Stimulated activated CD4-positive, alpha-beta T cell treated with anti-CD3 and anti-CD28 coated beads, Interleukin-1b, Interleukin-23, amount 100 ng/mL, for 1 hour (primary cell): ENCODE measurements at places on chromosomes 2 and 18.

DNA sequence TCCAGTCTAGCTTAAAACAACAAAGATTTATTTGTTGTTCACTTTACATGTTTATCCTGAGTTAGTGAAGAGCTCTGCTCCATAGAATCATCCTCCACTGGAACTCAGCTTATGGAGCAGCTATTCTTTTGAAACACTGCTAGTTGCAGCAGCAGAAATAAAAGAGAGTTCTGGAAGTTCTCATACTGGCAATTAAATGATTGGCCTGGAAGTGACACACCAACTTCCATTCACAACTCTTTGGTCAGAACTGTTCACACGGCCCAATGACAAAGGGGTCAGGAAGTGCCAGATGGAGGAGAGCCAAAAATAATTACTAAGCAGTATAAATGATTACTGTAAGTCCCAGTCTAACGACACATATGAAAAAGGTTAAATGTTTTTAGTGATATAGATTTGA lies 39.1 kb downstream of the FBXO11 start:
- no peak for DNase-seq

DNA sequence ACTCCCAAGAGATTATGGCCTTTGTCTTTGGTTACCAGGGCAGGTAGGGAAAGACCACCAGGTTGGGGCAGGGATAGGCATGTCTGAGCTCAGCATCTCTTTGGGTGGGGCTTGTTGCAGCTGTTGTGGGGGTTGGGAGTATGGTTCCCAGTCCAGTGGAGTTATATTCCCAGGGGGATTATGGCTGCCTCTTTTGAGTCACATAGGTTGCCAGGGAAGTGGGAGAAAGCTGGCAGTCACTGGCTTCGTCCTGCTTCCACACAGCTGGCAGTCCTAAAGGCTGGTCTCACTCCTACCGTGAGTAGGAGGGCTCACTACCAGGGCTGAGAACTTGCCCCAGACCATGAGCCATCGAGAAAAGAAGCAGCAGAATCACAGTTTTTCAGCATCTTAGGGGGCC lies 79.1 kb downstream of the LYPD6 start:
- no peak for DNase-seq

GRCh38 chr18:45251236-45251635 lies 364.0 kb upstream of the SLC14A2 start:
- DNase-seq: no peak

GRCh38 chr2:111667542-111668273 lies 216.3 kb downstream of the ANAPC1 start:
- no peak for DNase-seq

DNA sequence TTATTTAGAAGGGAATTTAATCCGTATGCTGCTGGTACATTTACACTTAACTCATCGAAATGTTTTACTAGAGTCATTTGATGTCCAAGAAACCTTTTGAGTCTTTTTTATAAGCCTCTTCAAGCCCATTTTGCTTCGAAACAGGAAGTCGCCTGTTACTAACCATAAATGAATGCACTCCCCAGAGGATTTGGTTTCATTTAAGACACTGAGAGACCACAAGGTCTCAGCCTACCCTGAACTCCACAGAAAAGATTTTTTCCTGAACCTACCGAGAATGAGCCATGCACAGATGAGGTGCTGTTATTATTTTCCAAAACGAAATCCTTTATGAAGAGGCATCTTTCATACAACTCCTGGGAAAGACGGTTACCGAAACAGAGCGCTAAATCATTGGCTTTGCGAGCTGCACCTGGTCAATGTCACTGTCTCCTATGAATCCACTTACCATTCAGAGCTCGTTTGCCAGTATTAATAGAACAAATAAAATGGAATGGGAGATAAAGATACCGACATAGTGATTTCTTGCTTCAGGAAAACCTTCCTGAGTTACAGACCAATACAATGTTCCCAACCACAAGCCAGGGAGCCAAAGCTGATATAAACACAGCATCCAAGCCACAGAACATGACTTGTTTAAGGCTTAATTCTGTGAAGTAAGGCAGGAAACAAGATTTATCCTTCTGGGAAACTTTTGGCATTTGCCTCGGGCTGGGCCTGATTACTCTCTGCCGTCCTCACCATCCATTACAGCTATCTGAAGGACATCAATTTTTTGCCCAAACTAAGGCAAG lies 382.1 kb downstream of the OSR1 start:
- DNase-seq: no peak

DNA sequence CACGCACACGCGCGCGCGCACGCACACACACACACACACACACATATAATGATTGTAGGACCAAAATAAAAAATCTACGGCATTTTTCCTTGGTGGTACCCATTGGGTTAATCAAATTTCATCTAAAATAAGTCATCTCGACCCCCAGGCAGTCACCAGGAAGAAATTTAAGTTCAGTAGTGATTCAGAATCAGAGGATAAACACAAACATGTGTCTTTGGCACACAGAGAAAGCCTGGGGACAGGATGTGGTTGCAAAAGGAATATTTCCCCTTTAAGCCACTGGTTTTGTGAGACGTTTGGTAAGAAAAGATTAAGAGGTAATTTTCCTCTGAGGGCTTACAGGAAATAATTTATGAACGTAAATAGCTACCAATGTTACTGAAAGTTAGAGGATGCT lies 171.6 kb upstream of the PIEZO2 start:
- no peak for DNase-seq

GRCh38 chr2:46299365-46300263 lies 2.4 kb downstream of the EPAS1 start:
- DNase-seq: no peak

DNA sequence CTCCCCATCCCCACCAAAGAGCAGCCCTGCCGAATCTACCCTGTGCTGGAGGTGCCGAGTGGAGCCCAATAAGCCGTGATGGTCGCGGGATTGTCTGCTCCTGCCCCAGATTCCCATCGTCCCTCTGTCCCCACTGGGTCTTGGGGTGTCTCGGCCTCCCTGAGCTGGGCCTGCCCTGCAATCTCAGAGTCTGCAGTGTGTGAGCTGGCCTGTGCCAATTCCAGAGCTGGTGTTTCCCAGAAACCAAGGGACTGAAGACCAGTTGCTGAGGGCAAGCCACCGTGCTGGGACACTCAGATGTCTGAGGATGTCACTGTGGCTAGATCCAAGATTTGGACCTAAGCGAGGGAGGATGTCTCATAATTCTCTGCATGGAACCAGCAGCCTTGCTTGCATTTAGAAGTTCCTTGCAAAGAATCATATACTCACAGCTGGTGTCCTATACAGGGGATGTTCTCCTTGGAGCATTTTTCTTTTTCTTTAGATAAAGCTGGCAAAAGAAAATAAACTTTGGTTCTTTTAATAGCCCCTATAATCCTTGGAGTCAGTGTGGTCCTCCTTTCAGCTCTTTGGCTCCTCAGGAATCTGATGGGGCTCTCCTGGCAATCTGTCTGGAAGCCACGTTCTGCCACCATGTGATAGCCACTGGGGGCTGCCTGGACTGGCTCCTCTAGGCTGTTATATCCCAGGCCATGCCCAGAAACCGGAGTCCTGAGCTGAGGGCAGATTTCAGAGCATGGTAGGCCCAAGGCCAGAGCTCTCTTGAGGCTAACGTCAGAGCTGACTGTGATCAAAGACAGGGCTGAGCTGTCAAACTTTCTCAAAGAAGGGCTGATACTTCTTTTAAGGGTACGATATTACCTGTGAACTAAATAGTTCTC lies 140.1 kb upstream of the HAAO start:
- no peak for DNase-seq

- DNase-seq: no peak
These were observed 11.2 kb downstream of the CASP10 start for GRCh38 chr2:201194097-201194496.

- DNase-seq: no peak
These were observed 3.3 kb downstream of the MYCN start for GRCh38 chr2:15943378-15944280.

GRCh38 chr2:12167525-12168317 lies 421.3 kb downstream of the LPIN1 start:
- DNase-seq: no peak

- no peak for DNase-seq
These were observed 68.3 kb upstream of the PPM1B start for GRCh38 chr2:44100351-44100750.

DNA sequence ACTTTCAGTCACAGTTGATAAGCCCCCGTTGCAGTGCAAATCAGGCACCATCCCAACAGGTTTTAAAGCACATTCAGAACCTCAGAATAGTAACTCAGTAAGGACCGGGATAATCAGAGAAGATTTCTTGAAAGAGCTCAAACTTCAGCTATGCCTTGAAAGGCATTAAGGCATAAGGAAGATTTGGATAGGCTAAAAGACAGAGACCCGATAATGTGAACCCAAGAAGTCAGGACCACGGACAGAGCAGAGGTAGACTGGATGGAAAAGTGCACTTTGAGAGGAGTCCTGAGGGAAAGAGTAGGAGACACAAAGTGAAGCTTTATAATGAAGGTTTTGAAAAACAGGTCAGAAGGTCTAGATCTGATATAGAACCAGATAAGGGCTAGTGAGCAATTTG lies 36.9 kb upstream of the KLF7 start:
- DNase-seq: no peak

DNA sequence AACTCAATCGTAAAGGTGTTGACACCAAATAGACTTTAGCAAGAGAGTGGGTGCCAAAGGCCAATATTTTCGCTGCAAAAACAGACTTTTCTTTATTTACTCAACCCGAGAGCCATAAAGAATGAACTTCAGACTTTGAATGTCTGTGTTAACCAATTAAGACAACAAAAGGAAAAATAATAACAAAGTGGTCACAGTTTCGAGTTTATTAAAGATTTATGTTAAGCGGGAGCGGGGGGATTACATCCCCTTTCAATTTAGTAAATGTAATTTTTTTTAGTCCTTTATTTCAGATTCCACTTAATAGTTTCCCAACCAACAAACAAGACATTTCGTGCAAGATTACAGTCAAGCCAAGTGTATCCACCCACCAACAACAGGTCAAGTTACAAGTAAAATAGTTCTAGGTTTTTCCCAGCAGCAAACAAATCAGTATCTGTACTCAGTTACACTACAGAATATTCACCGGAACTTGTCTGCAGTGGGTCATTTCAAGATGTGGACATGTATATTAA lies 9.0 kb downstream of the CDH2 start:
- DNase-seq: no peak

GRCh38 chr2:20530520-20530919 lies 83.6 kb downstream of the RHOB start:
- DNase-seq: no peak

GRCh38 chr2:183666031-183666430 lies 541.8 kb downstream of the NUP35 start:
- DNase-seq: no peak

GRCh38 chr2:148918554-148918953 lies 43.5 kb downstream of the KIF5C start:
- no peak for DNase-seq

DNA sequence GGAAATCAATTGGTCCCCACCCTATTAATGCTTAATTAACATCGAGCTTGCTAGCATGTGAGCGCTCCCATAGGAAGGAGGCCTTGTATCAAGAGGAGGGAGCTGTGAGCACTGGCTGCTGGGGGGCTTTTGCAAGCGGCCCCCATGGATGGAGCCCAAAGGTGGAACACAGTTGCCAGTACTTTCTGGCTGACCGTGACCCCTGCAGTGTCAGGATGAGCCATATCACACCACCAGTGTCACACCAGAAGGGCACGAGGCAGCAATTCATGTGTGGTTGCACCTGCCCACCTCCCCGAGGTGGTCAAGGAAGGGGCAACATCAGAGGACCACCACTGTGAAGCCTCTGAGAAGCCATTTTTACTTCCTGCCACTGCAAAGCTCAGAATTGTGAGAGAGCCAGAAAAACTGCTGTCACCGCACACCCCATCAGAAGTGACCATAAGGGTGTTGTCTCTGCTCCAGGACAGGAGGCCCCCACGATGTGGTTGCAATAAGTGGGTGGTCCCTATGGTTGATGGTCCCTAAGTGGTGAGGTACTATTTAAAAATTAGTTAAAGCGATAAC lies 99.8 kb upstream of the RAB6C start:
- DNase-seq: no peak

DNA sequence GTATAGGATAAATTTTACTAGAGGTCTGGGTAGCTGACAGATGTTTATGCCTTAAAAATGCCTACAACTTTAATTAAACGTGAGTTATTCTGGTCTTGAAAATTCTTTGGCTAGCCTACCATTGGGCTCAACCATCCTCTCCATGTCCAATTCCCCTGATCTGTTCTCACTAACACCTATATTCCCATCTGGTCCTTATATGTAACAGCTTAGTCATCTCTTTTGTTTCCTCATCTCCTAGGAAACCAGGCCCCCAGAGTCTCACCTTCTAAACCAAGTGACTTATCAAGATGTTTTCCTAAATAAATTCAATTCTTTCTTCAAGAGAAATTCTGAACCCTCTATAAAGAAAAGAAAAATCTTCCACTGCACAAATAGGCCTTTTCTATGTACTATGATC lies 148.5 kb downstream of the TTC32 start:
- DNase-seq: no peak

DNA sequence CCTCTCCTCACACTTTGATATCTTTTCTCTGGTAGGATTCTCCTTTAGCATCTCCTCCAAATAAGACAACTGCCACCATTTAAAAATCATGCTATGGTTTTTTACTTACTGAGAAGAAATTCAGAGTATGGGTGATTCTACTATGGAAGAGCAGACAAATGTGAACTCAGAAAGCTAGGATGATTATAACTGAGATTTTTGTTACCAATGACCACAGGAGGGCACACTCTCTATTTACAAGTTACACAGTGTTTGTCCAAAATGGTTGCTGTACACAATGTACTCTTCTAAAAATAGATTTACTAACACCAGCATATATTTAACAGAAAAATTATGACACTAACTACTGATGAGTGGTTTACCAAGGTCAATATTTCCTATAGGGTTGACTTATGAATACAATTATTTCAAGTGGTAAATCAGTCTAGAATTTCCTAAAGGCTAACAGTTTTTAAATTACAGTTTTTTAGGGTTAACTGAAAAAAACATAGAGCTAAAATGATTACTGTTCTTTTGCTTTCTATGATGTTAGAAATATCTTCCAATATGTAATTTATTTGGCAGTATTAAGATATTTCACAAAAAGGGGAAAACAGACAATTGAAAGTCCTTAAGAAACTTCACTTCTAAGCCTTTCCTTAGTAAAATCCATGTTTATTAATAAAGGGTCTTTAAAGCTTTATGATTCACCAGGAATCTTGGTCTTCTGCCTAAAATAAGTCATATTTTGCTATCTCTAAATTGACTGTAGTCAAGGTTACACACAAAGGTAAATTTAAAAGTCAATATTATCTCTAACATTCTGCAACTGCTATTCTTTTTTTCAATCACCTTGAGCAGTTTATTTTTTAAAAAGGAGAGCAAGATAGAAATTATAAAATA lies 57.2 kb downstream of the MAP4K3 start:
- DNase-seq: no peak

- DNase-seq: no peak
These were observed 76.7 kb downstream of the XDH start for GRCh38 chr2:31337860-31338259.
